ENCODE measurements at places on chromosomes 5 and 9.

DNA sequence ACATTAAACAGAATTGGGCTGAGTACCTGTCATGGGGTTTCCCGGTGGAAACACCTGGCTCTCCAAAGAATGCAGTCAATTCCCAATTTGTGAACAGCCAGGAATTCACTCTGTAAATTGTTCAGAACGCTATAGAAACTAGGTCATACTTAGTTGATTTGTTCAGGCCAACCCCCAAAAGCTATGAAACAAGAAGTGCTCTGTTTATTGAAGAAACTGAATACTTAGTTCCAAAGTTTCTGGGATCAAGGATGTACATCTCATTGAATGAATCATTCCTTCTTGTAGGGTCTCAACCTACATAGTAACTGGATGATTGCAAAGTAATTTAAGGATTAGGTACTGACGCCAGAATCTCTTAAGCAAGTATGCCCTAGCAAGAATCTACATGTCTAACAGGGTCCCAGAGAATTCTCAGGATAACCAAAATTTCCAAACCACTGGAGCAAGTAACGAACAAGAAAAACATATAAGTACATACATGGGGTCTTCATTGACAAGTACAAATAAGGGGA, 659 bp upstream of the TUSC1 start:
- no peak for DNase-seq

GRCh38 chr5:43298443-43298842, 14.8 kb downstream of the HMGCS1 start:
- no peak for DNase-seq

GRCh38 chr5:69484891-69485290, 7.7 kb upstream of the OCLN start:
- no peak for DNase-seq

DNA sequence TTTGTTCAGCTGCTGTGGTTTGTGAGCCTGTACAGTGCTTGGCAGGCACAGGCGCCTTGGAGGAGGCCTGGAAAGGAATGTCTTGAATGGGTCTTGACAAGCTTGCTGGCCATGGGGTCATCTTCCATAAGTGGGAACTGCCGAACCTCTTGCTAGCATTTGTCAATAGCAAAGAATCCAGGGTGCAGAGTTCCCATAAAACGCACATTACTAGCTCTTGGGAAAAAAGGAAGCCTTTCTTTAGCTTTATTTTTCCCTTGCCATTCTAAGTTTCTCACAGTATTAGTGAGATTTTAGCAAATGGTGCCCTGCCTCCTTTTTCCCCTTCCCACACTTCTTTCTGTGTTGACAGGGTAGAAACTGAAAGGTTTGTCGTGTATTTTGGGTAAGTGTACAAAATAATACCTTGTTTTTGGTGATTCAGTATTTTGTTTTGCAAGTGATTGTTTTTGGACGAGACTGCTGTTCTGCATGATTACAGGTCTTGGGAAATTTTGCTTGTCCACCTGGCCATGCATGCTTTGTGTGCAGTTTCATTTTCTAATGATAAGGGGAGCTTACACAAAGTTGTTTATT, 82.0 kb downstream of the ADGRV1 start:
- DNase-seq = no peak

DNA sequence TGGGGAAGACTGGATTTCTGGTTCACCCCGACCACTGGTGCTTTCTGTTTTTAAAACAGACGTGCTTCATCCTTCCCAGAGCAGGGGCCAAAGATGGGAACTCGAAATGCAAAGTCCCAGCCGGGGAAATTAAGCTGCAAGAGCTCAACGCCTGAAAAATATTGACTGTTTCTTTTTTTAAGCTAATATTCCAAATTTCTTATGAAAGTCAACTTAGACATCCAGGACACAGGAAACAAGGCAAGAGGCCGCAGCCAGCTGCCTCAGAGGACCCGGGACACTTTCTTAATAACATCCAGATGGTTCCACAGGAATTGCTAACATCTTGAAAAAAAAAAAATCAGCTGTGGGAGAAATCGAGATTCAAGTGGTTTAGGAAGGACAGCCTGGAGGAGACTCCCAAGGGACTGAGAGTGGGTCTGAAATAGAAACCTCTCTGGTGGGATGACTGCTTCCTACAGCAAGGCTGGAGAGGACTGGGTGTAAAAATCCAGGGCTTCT, 144.9 kb downstream of the FGF1 start:
- DNase-seq = peak; percentile 84

DNA sequence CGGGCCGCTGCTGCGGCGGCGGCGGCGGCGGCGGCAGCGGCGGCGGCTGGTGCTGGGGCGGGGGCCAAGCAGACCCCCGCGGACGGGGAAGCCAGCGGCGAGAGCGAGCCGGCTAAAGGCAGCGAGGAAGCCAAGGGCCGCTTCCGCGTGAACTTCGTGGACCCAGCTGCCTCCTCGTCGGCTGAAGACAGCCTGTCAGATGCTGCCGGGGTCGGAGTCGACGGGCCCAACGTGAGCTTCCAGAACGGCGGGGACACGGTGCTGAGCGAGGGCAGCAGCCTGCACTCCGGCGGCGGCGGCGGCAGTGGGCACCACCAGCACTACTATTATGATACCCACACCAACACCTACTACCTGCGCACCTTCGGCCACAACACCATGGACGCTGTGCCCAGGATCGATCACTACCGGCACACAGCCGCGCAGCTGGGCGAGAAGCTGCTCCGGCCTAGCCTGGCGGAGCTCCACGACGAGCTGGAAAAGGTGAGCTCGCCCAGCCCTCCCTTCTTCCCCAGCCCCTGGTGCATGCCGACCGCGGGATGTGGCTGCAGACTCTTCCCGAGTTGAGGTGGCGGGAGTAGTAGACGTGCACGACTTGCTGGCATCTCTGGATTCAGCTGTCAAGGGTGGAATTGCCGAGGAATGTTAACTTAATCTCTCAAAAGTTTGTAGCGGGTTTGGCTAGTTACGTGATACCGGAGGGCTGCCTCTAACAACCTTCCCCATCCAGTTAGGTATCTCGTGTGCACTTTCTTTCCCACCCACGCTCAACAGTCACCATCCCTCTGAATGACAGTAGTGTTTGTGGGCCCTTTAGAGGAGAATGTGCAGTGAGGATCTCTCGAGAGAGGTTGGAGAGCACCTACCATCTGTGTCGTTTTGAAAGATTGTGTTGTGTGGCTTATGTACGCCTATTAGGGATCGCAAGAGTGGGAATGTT, 932 bp downstream of the SLC12A2 start:
- DNase-seq = peak; percentile 52

DNA sequence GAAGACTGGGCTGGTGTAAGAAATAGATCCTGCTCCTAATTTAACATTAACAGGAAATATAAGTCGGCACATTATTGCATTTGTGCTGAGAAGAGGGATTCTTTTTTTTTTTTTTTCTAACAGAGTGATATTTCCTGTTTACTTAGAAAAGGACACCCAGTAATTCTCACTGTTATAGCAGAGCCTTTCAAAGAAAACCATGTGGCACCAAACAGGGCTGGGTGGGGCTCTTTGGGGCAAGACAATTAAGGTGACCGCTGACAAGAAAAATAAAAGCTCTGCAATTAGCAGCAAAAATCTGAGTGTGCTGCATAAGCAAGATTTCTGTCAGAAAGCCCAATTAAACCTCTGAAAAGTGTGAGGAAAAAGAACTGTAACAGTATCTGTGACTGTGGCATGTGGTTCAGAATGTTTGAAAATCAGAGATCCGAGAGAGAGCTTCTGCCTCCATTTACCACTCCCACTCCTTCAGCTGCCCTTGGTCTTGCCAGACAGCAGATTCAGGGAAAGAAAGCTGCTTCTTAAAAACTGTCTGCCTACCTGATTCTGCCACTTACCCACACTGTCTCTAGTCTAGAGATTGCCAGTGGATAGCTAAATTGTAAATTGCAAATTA, 77.1 kb upstream of the IQGAP2 start:
- no peak for DNase-seq

DNA sequence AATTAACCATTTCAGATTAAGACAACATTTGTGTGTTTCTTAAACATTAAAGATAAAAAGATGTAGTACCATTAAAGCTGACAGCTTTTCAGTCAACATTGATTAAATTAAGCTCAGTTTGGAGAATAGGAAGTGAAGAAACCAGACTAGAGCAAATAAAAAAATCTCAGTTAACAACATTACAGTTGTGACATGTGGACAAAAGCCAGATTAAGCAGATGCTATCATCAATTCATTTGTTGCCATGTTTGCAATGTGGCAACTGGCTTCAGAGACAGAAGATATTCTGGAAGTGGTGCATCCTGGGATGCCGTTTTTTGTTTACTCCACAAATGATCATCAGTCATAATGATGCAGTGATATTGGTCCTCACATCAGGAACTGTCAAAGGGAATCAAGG, 70.3 kb upstream of the CNTLN start:
- no peak for DNase-seq

DNA sequence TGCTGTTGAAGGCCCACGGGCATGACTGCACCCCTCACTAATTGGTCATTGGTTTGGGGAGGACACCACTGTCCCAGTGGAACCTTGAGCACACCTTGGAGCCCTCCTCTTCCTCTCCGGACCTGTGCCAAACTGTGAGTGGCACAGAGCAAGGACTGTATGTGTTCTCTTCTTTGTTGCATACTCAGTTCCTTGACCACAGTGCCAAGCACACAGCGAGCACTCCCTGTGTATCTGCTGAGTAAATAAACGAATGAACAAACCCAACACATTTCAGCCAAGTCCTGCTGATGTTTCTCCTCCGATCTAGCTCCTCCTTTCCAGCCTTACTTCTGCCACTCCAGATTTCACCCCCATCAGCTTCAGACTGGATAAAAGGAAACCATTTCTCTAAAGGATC, 2.7 kb upstream of the TRIM52 start:
- DNase-seq = no peak

DNA sequence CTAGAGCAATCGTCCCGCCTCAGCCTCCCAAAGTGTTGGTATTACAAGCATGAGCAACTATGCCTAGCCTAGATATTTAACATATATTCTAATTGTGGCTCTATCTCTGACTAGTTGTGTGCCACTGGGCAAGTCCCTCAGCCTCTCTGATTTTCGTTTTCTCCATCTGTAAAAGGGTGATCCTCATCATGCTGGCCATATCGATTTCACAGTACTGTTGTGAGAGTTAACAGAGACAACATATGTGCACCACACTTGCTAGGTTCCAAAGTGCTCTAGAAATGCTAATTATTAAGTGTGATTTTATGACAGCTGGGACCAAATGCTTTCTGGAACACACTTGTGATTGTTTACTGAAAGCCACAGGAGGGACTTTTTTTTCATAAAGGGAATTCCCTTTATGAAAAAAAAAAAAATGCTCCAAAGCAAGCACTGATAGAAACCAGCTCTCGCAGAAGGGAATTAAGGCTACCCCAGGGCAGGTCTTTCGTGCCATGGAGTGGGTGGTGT, 78.5 kb upstream of the EPB41L4B start:
- no peak for DNase-seq
